ENCODE measurements at places on chromosomes 1 and 21.

DNA sequence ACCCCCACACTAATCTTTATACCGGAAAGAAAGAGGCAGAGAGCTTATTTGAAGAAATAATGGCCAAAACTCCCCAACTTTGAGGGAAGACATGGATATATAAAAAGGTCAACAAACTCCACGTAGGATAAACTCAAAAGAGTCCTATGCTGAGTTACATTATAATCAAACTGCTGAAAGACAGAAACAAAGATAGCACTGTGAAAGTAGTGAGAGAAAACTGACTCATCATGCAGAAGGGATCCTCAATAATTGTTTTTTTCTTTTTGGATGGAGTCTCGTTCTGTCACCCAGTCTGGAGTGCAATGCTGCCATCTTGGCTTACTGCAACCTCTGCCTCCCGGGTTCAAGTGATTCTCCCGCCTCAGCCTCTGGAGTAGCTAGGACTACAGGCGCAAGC is 48.5 kb upstream of the TTC39A start:
- no peak for DNase-seq

DNA sequence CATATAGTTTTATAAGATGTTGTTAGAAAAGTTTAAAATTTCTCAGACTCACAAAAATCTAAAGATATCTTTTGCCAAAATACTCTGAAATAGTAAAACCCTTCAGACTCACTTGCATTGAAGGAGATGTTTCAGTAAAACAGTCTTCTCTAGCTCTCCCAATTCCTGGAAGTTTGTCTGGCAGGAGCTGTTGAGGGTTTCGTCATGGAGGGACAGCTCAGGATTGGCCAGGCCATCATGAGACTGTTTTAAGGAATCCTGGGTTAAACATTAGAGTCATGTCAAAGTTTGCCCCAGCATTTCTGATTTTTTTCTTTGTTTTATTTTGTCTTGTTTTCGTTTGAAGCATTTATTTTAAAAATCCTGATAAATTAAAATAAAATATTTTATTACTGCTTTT is 293.8 kb upstream of the PBX1 start:
- no peak for DNase-seq

GRCh38 chr1:202958544-202959275 is 598 bp upstream of the ADIPOR1 start:
- no peak for DNase-seq

GRCh38 chr1:244964112-244964971 is 100.0 kb upstream of the HNRNPU start:
- no peak for DNase-seq

DNA sequence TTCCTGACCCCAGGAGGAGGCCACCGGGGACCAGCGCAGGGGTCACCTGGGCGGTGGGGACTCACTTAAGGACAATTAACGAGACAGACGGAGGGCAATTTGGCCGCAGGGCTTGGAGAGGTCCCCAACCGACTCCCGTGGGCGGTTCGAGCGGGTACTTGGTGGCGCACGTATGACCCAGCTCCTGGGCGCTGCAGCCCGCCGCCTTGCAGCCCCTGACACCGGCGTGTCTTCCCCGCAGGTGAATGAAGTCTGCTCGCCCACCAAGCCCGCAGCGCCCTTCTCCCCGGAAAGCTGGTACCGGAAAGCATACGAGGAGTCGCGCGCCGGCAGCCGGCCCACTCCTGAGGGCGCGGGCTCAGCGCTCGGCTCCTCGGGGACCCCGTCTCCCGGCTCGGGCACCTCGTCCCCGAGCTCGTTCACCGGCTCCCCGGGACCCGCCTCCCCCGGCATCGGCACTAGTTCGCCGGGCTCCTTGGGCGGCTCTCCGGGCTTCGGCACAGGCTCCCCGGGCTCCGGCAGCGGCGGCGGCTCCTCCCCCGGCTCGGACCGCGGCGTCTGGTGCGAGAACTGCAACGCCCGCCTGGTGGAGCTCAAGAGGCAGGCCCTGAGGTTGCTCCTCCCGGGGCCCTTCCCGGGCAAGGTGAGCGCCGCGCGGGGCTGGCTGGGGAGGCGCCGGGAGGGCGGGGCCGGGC is 1.4 kb downstream of the KIF26B start:
- DNase-seq: no peak

DNA sequence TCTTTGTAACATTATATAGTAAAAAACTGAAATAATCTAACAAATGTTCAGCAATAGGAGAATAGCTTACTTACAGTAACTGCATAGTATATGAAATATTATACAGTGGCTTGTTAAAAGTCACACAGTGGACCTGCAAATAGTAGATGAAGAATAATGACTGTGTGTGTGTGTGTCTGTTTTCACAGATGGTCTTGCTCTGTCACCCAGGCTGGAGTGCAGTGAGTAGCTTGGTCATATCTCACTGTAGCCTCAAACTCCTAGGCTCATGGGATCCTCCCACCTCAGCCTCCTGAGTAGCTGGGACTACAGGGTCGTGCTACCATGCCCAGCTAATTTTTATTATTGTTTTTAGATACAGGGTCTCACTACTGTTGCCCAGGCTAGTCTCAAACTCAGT is 67.3 kb upstream of the KIAA1614 start:
- DNase-seq: no peak

- no peak for DNase-seq
Observed at GRCh38 chr1:154481053-154481452, 21.0 kb upstream of the TDRD10 start.

DNA sequence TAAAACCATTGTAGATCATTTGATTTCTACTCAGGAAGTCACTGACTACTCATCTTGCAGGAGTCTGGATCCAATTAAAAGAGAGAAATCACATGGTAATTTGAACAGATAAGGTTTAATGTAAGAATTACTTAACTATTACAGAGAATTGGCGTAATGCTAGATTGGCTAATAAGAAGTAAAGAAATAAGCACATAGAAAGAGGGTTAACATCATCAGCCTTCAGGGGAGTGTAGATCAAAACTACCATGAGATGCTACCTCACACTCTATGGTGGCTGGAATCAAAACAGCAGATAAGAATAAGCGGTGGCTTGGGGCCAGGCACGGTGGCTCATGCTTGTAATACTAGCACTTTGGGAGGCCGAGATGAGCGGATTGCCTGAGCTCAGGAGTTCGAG is 11.7 kb downstream of the ST3GAL3 start:
- no peak for DNase-seq

DNA sequence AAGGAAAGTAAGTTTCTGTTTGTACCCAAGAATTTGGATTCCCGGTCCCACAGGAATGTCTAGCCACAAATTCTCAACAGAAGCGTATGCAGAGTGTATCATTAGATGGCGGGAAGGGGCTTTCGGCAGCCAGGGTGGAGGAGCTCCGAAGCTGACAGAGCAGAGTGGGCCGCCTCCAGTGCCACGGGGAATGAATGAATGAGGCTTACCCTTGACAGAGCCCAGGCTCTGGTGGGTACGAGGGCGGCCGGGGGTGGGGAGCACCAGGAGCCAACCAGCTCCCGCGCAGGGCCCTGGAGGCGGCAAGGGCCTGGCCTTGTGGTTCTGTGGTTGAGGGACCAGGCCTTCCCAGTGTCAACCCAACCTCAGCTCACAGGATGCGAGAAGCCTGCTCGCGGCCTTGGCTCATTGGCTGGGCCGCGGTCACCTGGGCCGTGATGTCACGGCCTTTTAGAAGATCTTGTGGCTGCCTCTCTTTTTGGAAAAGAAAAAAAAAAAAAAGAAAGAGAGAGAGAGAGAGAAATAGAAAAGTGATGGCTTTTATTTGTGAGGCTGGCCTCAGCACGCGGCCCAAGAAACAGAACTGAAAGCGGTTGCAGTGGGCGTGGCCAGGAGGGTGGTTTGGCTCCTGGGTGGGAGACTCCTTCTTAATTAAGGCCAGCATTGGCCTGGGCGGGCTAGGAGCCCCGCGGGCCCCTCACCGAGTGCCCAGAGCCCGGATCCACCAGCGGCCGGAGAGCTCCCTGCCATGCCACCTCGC is 34.9 kb upstream of the RUNX3 start:
- DNase-seq: no peak

GRCh38 chr1:95309031-95309471 is 75.0 kb downstream of the RWDD3 start:
- no peak for DNase-seq

- no peak for DNase-seq
Observed at GRCh38 chr1:110235834-110236682, 25.9 kb downstream of the KCNC4 start.

DNA sequence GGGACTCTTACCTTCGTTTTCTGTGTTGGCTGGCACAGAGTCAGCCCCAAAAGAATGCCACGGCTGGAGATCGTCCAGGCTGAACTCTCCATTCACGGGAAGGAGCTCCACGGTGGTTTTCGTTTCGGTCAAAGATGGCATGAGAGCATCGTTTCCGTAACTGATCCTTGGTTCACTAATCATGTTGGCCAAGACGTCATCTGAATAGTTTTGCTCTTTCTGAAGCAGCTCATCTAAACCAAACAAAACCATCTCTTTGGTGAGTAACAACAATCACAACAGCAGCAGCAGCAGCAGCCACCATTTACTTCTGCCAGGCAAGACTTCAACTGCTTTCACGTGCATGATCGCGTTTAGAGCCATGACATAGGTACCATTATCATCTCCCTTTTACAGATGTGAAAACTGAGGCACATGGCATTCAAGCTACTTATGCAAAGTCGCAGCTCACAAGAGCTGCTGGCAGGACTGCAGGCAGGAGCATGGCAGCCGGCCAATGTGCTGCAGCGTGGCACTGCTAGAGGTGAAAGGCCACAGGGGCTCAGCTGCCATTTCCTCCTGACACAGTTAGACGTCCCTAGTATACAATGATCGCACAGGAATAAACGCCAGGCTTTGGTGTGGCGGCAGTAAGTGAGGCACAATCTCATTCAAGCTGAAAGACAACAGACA is 177.1 kb downstream of the GABPA start:
- no peak for DNase-seq

GRCh38 chr1:176949033-176949662 is 215.4 kb downstream of the ASTN1 start:
- DNase-seq: peak; percentile 4

DNA sequence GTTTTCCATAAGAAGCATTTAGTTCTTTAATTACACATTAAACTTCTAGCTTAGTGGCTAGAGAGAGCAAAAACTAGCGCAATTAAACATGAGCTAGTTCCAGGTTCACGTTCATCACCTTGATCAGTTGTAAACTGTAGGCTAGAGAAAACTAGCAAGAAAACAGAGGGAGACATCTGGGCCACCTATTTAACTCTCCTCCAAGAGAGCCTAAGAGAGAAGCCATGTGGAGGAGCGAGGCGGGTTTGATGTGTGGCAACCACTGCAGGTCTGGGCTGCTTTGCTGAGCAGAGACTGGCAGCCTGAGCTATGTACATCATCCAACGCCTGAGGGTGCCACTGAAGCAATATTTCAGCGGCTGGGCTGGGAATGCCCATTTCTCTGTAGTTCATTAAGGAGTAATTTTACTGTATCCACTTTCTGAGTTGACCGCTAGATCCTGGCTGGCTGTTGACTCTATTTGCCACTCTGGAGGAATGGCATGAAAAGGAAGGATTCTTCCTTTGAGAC is 252.9 kb downstream of the DYRK1A start:
- no peak for DNase-seq

GRCh38 chr1:150420560-150421265 is 56.8 kb downstream of the RPRD2 start:
- DNase-seq: no peak

- DNase-seq: no peak
Observed at GRCh38 chr21:42585881-42586280, 67.5 kb upstream of the PDE9A start.

DNA sequence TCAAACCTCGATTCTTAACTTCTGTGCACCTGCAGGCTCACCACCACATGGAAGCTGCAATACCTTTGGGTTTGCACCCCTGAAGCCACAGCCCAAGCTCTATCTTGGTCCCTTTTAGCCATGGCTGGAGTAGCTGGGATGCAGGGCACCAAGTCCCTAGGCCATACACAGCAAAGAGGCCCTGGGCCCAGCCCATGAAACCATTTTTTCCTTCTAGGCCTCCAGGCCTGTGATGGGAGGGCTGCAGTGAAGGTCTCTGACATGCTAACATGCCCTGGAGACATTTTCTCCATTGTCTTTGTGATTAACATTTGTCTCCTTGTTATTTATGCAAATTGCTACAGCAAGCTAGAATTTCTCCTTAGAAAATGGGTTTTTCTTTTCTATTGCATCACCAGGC is 79.2 kb downstream of the PRRX1 start:
- no peak for DNase-seq

GRCh38 chr21:18373606-18374005 is 30.0 kb downstream of the TMPRSS15 start:
- no peak for DNase-seq

DNA sequence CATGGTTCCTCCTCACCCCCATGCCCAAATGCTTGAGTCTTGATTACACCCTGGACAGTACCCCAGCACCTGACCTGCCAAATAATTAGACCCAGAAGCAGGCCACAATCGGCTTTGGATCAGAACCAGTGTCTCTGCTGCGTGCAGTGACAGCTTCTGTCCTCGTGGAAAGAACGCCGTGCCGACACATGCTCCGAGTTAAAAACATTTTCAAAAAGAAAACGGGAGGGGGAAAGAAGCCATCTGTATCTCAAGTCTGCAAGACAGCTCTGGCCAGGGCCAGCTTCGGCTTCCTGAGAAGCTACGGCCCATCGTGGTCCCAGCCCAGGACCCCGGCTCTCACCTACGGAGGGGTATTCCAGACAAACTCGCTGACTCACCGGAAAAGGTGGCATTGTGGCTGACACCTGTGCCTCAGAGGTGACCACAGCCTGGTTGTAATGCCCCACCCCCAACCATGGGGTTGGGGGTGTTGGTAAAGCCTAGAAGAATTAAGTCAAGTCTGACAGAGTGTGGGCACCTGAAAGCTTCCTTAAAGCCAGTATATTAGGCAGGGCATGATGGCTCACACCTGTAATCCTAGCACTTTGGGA is 25.8 kb downstream of the SSBP3 start:
- no peak for DNase-seq

DNA sequence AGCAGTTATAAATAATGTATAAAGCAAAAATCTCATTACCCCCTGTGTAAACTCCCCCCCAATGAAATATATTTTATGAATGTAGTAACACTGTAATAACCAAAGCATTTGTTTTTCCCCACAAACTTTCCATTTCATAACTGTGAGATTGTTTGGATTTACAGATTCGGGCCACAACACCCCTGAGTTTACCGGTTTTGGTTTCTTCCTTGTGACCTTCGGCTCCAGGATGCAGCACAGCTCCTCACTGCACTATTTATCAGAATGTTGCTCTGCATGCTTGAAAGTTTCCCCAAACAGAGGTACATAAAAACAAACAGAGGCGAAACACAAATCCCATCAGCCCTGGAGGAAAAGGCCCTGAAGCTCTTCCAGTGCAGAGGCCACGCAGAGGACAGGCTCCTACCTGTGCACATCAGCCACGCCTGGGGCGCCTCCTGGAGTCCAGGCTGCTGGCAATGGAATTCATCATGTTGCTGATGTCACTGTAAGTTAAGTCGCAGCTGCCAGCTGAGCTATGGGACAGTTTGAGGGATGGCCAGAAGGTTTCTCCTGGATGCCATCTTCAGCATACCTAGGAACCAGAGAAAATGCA is 122.0 kb downstream of the LMO4 start:
- no peak for DNase-seq

- no peak for DNase-seq
Observed at GRCh38 chr1:207097871-207098324, 6.1 kb upstream of the C4BPA start.
